LHCN-M2 (cell line): ENCODE measurements at places on chromosomes 3 and 15. TPM values are rescaled to one million over a fixed set of nuclear protein-coding genes. Genes with fewer than 3 reads are reported as not detected.
A peak's percentile ranks its signal among the peaks of the same experiment; 100 is the strongest.

The NMNAT3 gene
- total RNA-seq: not detected in 2 replicates

The AQP9 gene
- total RNA-seq: not detected in 2 replicates

DNA sequence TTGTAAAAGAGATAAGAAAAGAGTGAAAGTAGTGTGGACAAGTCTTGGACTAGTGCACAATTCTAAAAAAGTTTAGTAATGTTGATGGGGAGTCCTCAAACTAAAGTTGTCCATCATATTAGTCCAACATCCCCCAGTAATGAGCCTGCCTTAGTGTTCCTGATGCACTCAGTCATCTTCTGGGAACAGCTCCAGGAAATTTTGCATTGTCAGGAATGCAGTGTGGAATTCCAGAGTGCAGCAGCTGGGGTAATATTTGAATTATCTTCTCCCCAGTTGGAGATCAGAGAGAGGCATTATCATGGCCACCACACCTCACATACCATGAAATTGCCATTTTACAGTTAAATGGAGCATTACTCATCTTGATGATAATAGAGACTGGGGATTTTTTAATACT lies 528.8 kb upstream of the NAALADL2 start:
- peak; percentile 96 for DNase-seq

The FSD2 gene
- not detected in 2 replicates for total RNA-seq
